Naive thymus-derived CD4-positive, alpha-beta T cell (primary cell): ENCODE measurements at places on chromosomes 5 and 9.

DNA sequence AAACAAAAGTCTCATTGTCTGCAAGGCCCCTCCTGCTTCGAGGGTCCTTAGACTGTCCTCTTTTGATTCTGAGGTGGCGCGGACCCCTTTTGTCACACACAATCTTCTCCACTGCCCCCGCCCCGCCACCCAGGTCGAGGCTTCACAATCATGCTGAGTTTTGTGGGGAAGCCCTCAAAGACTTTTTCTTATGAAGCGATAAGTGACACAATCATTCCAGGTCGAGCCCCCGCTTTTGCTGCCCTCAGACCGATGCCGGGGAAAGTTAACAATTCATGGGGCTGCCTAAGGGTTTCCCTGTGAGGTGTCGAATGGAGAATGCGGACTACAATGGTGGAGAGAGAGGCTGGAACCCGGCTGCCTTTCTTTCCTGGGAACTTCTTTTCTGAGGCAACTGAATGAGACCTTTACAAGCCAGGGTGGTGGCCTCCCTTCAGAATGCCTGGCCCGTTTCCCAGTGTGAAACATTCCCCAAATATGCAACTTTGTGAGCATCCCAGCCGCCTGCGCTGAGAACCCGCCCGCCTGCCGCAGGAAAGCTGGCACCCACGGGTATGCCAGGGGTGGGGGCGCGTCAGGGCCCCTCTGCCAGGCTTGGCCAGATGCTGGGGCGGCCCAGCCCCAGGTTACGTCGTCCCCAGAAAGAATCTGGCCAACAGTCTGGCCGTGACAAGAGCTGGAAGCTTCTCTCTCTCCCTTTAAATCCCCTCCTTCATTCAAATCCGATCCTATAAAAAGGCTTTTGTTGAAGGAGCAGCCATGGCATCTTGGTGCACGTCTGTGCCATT is 71.9 kb downstream of the MAP1B start:
- no peak for DNase-seq

- no peak for DNase-seq
These were observed 9.6 kb downstream of the SEC61B start for GRCh38 chr9:99231711-99232110.

GRCh38 chr9:36551910-36552309 is 20.8 kb upstream of the MELK start:
- no peak for DNase-seq

GRCh38 chr5:67605730-67606585 is 409.4 kb upstream of the CD180 start:
- no peak for DNase-seq

GRCh38 chr5:96763026-96763425 is 44.7 kb downstream of the ERAP1 start:
- DNase-seq = no peak

- DNase-seq = no peak
These were observed 64.0 kb upstream of the TUSC1 start for GRCh38 chr9:25742256-25742655.

GRCh38 chr9:108860764-108861163 is 1.3 kb upstream of the ACTL7A start:
- no peak for DNase-seq

DNA sequence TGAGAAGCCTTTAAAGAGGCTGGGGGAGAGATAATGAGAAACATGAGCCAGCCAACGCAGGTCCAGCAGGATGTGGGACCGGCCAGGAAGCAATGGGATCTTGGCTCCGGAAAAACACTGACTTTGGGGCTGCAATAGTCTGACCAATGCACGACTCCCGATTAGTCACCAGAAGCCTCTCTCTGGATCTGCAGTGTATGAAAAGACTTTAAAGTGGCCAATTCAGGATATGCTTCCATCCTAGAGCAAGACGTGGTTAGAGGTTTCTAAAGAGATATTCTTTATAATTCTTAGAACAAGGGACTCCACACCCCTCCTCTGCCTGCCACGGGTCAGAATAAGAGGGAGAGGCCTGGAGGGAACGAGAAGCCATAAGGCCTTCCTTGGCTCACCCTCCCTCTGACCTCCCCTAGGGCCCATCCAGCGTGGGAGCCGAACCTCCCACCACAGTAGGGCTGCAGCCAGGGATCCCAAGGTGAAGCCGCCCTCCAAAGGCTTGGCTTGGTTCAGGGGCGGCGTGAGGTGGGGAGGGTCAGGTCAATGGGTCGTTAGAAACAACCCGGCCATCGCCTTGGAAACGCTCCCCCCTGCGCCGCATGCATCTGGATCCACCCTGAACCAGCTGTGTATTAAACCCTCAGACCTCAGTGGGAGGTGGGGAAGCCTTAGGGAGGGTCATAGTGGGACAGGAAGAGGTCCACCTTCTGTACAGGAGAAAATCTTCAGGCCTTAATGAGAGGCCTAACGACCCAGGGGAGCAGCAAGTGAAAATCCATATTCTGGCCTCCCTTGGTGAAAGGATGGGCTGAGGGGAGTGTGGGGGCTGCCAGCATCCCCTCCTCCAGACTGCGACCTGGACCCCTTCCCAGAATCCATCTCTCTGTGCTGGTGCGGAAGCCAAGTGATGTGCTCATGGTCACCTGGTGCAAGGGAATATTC is 11.1 kb downstream of the FGF1 start:
- DNase-seq = no peak

GRCh38 chr5:150022158-150022531 is 21.6 kb downstream of the HMGXB3 start:
- DNase-seq = no peak

- no peak for DNase-seq
These were observed at the start of gene SHROOM1 for GRCh38 chr5:132830436-132831094. SHROOM1 (minus strand) TSS chr5:132830647; CDS start chr5:132826140, 4,507 bp downstream.

DNA sequence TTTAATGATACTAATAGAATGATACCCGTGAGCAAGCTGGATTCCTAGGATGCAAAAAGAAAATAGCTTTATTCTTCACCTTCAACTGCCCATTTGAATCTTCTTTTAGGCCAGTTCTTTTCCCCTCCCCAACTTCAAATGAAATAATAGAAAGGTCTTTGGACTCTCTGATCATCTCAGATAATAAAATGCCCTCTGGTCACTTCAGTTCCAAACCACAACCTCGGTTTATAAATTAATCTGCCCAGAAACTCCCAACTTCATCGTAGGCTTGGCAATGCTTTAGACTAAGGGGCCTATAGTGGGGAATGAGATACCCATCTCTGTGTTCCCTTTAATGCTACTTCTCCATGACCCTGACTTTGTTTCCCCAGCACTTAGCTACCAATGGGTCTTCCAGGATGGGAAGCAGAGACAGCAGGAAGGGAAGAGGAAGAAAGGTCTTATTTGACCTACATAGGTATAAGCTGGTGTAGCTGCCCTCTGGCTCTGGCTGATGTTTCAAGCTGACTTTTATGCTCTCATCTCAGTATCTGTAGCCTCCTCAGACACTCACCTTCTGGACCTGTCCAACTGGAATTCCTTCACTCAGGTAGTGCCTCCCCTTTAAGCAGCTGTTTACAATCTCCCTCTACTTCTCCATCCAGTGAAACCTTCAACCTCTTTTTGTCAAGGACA is 47.2 kb upstream of the RAD23B start:
- DNase-seq = no peak

- DNase-seq = no peak
These were observed 17.6 kb upstream of the AGGF1 start for GRCh38 chr5:77012601-77013000.

GRCh38 chr5:163670036-163670435 is 164.6 kb downstream of the MAT2B start:
- DNase-seq = no peak

- peak; percentile 43 for DNase-seq
These were observed 683 bp downstream of the DBN1 start for GRCh38 chr5:177472460-177473442.

DNA sequence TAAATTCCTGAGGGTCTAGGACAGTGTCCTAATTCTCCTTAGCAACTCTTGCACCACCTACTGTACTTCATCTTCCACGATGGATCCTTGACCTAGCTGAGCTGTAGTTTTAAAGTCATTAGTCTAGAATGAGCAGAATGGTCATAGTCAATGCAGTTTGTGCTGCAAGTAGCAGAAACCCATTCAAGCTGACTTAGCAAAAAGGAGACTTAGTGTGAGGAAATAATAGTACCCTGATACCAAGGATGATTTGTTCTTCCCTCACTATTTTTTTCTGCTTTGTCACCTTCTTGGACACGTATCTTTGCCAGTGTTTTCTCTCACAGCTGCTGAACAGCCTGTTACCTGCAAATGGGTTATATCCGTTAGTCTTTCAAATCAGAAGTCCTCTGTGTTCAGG is 5.3 kb downstream of the MFAP3 start:
- DNase-seq = no peak

DNA sequence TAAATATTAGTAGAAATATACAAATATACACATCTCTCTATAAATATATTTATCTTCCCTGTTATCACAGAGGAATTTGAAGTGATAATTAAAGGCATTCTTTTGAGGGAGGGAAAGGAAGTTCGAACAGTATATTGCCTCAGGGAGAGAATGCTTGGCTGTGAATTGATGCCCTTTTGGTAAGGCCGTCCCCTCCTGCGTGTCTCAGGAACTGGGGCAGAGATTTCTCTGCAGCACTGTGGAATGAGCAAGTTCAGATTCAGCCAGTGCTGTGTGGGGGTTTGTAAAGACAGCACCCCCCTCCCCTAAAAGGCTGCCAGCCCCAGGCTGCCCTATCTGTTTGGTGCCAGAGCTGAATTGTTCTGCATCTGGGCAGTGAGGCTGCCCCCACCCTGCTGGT is 42.0 kb downstream of the UBE2QL1 start:
- no peak for DNase-seq

- no peak for DNase-seq
These were observed 99.8 kb upstream of the SSBP2 start for GRCh38 chr5:81850501-81851357.

- DNase-seq = no peak
These were observed 122.3 kb upstream of the RAI14 start for GRCh38 chr5:34533582-34534522.

DNA sequence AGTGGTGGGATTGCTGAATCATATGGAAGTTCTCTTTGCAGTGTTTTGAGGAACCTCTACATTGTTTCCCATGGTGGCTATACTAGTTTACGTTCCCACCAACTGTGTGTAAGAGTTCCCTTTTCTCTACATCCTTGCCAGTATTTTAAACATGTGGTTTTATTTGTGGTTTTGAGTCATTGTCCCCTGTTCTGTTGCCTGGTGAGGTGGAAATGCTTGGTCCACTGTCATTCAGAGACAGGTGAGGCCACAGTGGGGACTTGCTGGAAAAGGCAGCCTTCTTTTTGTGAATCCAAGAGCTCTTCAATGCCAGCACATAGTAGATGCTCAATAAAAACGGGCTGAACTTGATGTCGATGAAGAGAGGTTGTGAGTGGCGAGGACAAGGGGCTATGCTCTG is 44.2 kb downstream of the SH3PXD2B start:
- no peak for DNase-seq

GRCh38 chr5:103371046-103371607 is 112.6 kb downstream of the MACIR start:
- DNase-seq = no peak

DNA sequence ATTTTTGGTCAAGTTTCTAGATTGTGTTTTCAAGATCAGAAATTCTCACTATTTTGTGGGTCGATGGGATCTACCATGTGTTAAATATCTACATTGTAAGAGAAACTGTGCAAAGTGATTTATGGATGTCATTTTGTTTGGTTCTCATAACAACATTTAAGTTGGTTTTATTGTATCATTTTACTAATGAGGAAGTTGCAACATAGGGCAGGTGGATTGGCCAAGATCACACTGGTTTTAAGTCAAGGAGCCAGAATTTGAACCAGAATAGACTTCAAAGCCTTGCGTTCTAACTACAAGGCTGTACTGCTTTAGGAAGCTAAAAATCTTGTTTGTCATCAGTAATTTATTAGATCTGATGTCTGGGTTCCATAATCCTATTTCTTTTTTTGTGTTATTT is 23.4 kb downstream of the SH3TC2 start:
- DNase-seq = no peak

GRCh38 chr9:133995012-133995896 is 3.1 kb upstream of the VAV2 start:
- no peak for DNase-seq

DNA sequence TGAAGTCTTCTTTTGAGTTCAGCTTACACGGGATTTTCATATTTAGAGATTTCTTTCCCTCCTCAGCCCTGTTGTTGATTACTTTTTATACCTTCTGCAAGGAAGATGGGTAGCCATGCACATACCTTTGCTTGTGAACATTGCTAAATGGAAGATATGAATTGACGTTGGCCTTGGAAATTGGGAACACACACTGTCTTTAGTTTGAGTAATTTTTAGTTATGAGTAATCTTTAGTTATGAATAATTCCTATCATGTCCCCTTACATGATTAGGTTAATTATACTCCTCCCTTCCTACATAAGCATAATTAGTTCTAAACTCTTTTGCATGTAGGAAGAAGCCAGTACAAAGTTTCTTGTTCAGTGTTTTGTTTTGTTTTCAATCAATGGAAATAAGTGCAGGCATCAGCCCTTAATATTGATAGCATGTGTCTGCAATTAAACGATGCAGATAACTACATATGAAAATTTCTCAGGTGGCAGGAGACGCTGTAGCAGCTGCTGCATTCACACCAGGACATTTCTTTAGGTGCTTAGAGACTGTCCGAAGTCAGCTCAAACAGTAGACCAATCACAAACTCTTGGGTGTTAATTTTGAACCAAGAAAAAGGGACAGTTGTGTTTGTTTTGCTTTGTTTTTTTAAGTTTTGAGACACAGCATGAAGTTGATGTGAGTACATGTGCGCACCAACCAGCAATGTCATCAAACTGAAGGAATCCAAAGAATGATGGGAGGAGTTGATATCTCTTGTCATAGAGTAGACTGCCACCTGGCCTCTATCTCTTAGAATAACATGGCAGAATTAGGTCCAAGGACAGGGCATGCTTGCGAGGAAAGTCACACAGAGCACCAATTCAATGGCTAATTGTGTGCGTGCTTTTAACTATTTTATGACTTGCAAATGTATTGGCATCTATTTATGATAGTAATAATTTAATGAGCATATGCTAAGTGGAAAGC is 51.4 kb downstream of the SMARCA2 start:
- peak; percentile 35 for DNase-seq

GRCh38 chr5:82986404-82986803 is 90.8 kb downstream of the TMEM167A start:
- no peak for DNase-seq

GRCh38 chr5:168683247-168683926 is 104.2 kb upstream of the PANK3 start:
- no peak for DNase-seq

- no peak for DNase-seq
These were observed 45.2 kb upstream of the NEK6 start for GRCh38 chr9:124212381-124213050.

GRCh38 chr5:73256862-73257261 is 83.9 kb downstream of the TMEM174 start:
- no peak for DNase-seq

DNA sequence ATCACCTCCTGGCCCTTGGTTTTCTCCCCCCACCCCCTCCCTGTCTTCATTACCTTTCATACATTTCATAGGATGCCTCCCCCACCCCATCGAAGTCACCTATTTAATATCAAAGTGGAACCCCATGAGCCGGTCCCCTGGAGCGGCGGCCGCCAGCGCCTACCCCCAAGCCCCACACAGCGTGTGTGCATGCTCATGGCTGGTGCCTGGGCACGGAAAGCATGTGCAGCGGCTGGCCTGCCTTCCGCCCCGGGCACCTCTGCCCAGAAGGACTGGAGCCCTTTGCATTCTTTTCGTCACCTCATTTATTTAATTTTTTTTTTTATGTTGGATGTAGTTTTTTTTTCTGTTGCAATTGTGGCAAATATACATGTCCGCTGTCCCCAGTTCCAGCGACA is 116.2 kb downstream of the WNK2 start:
- no peak for DNase-seq

- no peak for DNase-seq
These were observed 411.7 kb upstream of the KCNN2 start for GRCh38 chr5:113950186-113950585.
